ENCODE measurements at places on chromosomes 7 and 10.
A peak's percentile ranks its signal among the peaks of the same experiment; 100 is the strongest.

- no peak for DNase-seq
Measured at GRCh38 chr7:139339025-139339424, 2.1 kb upstream of the FMC1 start.

- no peak for DNase-seq
Measured at GRCh38 chr10:106271237-106271636, 893.3 kb downstream of the SORCS1 start.

DNA sequence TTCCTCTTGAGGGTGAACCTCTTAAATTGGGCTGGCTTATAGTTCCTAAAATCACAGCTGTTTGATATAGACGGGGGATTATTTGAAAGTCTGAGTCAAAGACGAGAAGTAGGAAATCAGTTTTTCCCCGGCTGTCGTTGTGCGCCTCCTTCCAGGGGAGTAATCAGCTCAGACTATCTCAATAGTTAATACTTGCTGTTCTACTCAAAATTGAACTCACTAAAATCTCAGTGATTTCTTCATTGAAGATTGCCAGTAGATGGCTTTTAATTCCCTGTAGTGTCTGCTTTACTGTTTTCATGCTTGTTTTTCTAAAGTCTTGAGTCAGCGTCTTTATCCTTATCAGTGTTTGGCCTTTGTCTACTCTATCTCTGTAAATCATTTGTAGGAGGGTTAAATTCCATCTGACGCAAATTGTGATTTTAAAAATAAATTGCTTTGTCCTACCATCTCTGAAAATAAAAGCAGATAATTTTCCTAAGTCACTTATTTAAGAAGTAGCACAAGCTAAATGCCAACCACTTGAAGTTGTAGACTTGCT lies 47.3 kb downstream of the CNNM2 start:
- no peak for DNase-seq

GRCh38 chr7:158443014-158443687 lies 144.5 kb downstream of the PTPRN2 start:
- DNase-seq = no peak

DNA sequence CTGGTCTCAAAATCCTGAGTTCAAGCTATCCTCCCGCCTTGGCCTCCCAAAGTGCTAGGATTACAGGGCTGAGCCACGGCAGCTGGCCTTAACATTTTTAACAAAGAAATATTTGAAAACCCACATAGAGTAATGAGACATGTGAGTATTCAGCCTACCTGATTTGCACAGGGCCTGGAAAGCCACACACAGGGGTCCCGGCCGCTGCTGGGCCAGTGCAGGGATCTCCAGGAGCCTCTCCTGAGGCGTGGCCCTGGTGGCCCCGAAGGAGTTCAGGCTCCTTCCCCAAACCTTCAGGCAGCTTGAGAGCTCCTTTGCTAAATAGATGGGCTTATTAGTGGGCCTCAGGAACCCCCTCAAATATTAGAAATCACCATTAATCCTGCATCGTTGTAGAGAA lies 18.7 kb downstream of the CNPY1 start:
- no peak for DNase-seq

- peak; percentile 33 for DNase-seq
Measured at GRCh38 chr7:139915864-139916716, 87.0 kb downstream of the TBXAS1 start.

DNA sequence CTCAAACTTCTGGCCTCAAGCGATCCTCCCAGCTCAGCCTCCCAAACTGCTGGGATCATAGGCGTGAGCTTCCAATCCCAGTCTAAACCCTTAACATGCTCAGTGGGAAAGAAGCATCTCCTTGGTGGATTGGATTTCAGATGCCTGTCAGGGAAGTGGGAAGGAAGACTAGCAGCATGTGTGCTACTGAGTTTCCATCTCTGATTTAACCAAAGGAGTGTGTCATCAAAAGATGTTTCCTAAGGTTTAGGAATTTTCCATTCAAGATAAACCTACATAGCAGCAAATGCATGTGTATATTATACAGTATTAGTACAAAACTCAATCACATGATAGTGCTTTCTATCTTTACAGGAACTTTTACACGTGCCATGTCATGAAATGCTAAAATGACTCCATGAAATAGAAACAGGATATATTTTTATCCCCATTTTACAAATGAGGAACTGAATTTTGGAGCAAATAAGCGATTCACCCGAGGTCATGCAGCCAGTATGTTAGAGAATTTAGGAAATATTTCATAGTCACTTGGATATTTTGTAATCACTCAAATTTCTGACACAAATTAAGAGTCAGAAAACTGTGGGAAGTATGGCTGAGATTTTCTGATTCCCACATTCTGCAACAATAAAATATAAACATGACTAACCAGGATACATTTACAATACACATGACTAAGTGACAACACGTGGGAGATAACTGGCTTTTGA lies 11.4 kb upstream of the TMEM26 start:
- no peak for DNase-seq

DNA sequence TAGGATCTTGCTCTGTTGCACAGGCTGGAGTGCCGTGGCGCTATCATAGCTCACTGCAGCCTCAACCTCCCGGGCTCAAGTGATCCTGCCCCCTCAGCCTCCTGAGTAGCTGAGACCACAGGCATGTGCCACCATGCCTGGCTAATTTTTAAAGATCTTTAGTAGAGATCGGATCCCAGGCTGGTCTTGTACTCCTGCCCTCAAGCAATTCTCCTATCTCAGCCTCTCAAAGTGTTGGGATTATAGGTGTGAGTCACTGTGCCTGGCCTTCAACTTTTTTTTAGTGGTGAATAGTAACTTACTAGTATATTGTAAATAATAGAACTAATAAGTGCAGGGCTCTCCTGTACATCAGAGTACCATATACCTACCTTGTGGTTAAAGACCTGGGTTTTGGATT lies 52.1 kb upstream of the LMTK2 start:
- no peak for DNase-seq
